Right ventricle myocardium superior (tissue), 1 donor: ENCODE measurements at places on chromosomes 1 and 21.

DNA sequence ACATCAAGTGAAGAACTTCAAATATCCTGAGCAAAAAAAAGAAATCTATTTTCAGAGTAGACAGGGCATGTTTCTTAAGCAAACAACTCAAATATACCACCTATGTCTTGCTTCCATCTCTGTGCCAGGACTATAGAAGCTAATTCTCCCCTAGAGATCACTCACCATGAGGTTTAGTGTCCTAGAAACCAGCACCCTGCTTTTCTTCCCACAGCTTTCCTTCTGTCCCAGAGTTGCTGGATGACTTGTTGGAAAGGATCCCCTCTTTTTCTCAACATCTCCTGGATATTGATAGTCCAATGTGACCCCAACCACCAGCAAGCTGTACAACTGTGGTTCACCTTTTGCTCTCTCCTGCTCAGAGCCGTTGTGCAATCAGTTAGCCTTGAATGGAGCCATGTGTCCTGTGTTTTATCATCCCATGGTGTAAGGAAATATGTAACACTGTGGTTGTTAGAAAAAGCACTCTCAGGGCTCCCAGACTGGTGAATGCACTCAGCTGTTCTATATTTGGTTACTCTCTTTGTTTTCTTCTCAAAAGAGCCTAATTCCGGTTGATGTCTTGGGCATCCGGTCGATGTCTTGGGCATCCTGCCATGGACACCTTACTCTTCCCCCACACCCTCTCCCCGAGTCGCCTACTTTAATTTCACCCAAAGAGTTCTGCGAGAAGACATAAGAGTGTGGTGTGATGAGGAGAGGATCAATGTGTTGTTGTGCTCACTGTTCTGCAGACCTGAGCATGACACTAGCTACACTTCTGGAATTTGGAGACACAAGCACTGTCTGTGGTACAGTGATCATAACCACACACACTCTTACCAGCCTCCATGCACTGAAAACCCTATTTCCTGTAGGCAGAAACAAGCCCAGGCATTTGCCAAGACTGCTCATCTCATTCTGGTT, 1.7 kb downstream of the TNFSF4 start:
- no peak for DNase-seq

- DNase-seq, result no peak
These were observed at the start of gene DMBX1 for GRCh38 chr1:46489638-46490405. TSS of gene DMBX1 (plus strand) at chr1:46489836. CDS start at chr1:46507011, 17,175 bp downstream.

DNA sequence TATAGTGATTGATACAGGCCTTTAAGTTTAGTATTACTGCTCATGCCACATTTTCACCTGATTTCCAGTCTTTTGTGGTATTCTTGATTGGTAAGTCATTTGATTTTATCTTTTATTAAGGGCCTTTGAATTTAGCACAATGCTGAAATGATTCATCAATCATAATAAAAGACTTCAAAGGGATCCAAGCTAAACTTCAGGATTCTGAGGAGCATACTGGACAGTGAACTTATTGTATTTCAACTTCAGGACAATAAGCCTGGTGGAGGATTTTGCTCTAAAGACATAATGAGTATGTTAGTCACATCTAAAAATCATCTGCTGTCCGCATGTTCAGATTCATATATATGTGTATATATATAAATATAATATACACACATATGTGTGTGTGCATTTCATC, 233.3 kb downstream of the SETD4 start:
- DNase-seq, result no peak

GRCh38 chr1:47241114-47242113, 9.4 kb upstream of the TAL1 start:
- DNase-seq, result no peak

DNA sequence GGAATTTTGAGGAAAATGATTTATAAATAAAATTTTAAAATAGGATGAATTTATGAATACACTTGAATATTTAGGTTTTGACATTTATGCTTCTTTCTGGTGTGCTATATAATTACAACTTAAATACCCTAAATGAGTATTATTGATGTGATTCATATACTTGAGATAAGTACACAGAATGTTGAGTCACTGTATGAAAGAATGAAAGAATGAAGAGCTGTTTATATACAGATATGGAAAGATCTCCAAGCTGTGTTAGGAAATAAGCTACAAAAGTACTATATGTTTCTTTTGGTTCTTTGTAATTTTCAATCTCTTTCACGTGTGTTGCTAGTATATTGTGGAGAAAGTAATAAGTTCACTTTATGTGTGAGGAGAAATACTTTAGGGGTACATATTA, 147.2 kb downstream of the RASAL2 start:
- DNase-seq, result no peak

GRCh38 chr1:230066031-230066430, 1.0 kb upstream of the GALNT2 start:
- no peak for DNase-seq
